Pericardium fibroblast (primary cell): ENCODE measurements at places on chromosomes 7 and 10. TPM values are rescaled to one million over a fixed set of nuclear protein-coding genes. Genes with fewer than 3 reads are reported as not detected.

The BMPR1A gene
- total RNA-seq, result 20.1 and 29.9 TPM in 2 replicates

The TBX20 gene
- total RNA-seq, result 1.4 and 39.8 TPM in 2 replicates

The GPRIN2 gene
- 0.58 TPM in 1 of 2 replicates, not detected in the other for total RNA-seq

The GALNT17 gene
- under 0.01 and 3.4 TPM in 2 replicates for total RNA-seq

The RPEL1 gene
- 0.09 and 0.12 TPM in 2 replicates for total RNA-seq

The TUBAL3 gene
- total RNA-seq, result not detected in 2 replicates

The STRA8 gene
- total RNA-seq, result not detected in 2 replicates

The CTTNBP2 gene
- 0.35 TPM in 1 of 2 replicates, not detected in the other for total RNA-seq

The YWHAG gene
- total RNA-seq, result 53.2 and 54.8 TPM in 2 replicates

The TRPV5 gene
- total RNA-seq, result not detected in 2 replicates

The KEL gene
- total RNA-seq, result not detected in 2 replicates

The SMO gene
- 18.9 and 19.6 TPM in 2 replicates for total RNA-seq

The SEMA3C gene
- total RNA-seq, result 54.1 and 55.4 TPM in 2 replicates

The MBL2 gene
- total RNA-seq, result not detected in 2 replicates

The ZNF518A gene
- 5.5 and 7.7 TPM in 2 replicates for total RNA-seq

The PRXL2A gene
- total RNA-seq, result 11.3 and 12.2 TPM in 2 replicates

The TMEM26 gene
- 0.12 and 1.6 TPM in 2 replicates for total RNA-seq

The H2BK1 gene
- total RNA-seq, result not detected in 2 replicates

The MTPN gene
- 81.4 and 104 TPM in 2 replicates for total RNA-seq

The GPR26 gene
- total RNA-seq, result not detected in 2 replicates

The TRIL gene
- 6.5 and 7.6 TPM in 2 replicates for total RNA-seq

The GCK gene
- total RNA-seq, result 0.17 and 1.9 TPM in 2 replicates

The IKZF1 gene
- not detected in 2 replicates for total RNA-seq

The URGCP gene
- 17.5 and 22.8 TPM in 2 replicates for total RNA-seq
